ENCODE measurements at places on chromosomes 12 and 14.
A peak's percentile ranks its signal among the peaks of the same experiment; 100 is the strongest.

DNA sequence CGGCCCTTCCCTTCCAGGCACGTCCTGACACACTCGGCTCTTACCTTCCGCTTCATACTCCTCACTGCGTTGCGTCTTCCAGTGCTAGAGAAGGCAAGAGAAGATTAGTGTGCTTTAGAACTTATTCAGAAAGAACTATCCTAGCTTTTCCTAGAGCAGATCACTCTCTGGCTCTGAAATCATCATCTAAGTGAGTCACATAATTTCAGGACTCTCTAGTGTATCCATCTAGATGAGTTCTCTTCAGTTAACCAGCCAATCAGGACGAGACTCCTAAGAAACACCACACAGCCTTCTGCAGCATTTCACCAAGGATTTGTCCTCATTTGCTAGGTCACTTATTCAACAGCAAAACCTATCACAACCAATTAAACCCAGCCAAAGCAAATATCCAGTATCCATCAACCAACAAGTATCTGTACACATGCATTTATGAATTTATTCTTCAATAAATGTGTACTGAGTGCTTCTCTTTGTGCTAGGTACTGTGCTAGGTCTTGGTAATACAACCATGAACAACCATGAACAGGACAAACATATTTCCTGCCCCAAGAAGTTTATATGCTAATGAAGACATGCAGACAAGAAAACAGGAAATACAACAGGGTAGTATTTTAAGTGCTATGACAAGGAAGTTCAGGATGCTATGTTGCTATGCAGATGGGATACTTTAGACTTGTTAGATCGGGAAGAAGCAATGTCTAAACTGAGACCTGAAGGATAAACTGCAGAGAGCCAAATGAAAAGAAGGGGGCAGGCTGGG is 52.1 kb downstream of the NIN start:
- peaks cover 31% of the 10 kb centered on the region for H3K4me1 ChIP-seq
- peaks cover 43% of the 10 kb centered on the region for H3K36me3 ChIP-seq

- H3K27me3 ChIP-seq, result no peaks in the 10 kb centered on the region
- no peak overlapping the region for H3K4me3 ChIP-seq
- DNase-seq, result no peak
- H3K36me3 ChIP-seq, result no peaks in the 10 kb centered on the region
These were observed 220.5 kb downstream of the BCAT1 start for GRCh38 chr12:24728366-24728765.

- peak; percentile 29 for DNase-seq
- H3K4me3 ChIP-seq, result peak overlapping the region; percentile 81
- H3K4me1 ChIP-seq, result peaks cover 6% of the 10 kb centered on the region
- H3K36me3 ChIP-seq, result peaks cover 20% of the 10 kb centered on the region
These were observed 420.7 kb downstream of the DAD1 start for GRCh38 chr14:22168092-22168955.

DNA sequence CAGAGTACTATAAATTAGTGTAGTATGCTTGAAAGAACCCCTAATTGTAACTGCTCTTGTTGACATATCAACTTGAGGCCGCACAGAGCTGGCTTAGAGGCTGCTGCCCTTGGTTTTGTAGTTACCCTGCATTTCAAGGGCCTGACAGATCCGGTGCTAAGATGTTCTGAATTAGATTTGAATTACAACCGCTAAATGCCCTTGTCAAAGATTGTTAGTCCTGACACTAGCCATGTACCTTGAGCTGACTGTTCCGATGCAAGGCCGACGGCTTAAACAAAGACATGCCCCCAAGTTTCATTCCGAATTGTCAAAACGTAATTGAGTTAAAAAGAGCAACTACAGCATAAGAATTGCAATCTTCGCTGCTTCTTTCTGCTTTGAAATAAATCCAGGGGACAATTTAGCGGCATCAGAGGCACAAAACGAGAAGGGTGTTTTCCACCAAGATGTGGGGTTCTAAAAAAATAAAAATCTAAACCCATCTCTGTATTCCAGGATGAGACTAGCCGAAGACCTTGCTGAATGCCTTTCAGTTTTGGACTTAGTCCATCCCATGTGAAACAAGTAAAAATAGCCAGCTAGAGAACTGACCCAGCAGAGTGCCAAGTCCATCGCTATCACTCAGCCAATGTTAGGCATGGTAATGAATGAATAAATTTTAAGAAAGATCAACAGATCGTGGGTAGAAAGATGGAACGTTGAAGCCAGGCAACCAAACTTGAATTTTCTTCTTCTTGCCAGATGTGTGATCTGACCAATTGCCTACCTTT is 148.7 kb downstream of the DICER1 start:
- H3K27ac ChIP-seq, result no peak overlapping the region
- peaks cover 4% of the 10 kb centered on the region for H3K27me3 ChIP-seq
- H3K4me3 ChIP-seq, result no peak overlapping the region
- no peaks in the 10 kb centered on the region for H3K36me3 ChIP-seq
- H3K4me1 ChIP-seq, result no peaks in the 10 kb centered on the region

GRCh38 chr14:70664698-70665447 is 23.2 kb downstream of the TTC9 start:
- H3K27ac ChIP-seq, result peak overlapping the region; percentile 75
- no peaks in the 10 kb centered on the region for H3K27me3 ChIP-seq
- peaks cover 49% of the 10 kb centered on the region for H3K36me3 ChIP-seq
- no peak overlapping the region for H3K4me3 ChIP-seq

GRCh38 chr14:58747181-58747580 is 109.4 kb downstream of the DACT1 start:
- no peak overlapping the region for H3K4me3 ChIP-seq
- no peak overlapping the region for H3K27ac ChIP-seq
- H3K27me3 ChIP-seq, result peaks cover 2% of the 10 kb centered on the region

- H3K27me3 ChIP-seq, result no peaks in the 10 kb centered on the region
- H3K36me3 ChIP-seq, result no peaks in the 10 kb centered on the region
- no peak overlapping the region for H3K27ac ChIP-seq
- no peak for DNase-seq
These were observed 47.1 kb upstream of the ATXN7L3B start for GRCh38 chr12:74490390-74491064.

- DNase-seq, result no peak
- H3K27me3 ChIP-seq, result peaks cover 4% of the 10 kb centered on the region
- H3K4me1 ChIP-seq, result no peaks in the 10 kb centered on the region
- H3K4me3 ChIP-seq, result no peak overlapping the region
- no peak overlapping the region for H3K27ac ChIP-seq
These were observed 228.5 kb downstream of the ATP23 start for GRCh38 chr12:58169826-58170225.

DNA sequence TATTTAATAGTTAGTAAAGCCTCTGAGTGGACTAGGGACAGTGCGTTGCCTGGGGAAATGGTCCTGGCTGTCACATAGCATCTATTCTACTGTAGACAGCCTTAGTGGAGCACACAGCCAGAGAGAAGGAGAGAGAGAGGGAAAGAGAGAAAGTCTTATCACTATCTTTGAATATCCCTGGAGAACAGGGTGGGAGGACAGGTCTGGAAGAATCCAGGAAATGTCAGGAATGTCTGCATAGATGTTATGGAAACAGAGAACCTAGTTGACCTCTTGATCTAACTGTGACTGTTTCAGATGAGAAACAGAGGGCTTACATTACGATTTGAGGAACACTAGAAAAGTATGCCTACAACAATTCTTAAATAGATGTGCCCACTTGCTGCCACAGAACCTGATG is 92.8 kb downstream of the SLC15A5 start:
- H3K27ac ChIP-seq, result no peak overlapping the region
- no peaks in the 10 kb centered on the region for H3K4me1 ChIP-seq
- H3K4me3 ChIP-seq, result no peak overlapping the region
- H3K27me3 ChIP-seq, result no peaks in the 10 kb centered on the region

DNA sequence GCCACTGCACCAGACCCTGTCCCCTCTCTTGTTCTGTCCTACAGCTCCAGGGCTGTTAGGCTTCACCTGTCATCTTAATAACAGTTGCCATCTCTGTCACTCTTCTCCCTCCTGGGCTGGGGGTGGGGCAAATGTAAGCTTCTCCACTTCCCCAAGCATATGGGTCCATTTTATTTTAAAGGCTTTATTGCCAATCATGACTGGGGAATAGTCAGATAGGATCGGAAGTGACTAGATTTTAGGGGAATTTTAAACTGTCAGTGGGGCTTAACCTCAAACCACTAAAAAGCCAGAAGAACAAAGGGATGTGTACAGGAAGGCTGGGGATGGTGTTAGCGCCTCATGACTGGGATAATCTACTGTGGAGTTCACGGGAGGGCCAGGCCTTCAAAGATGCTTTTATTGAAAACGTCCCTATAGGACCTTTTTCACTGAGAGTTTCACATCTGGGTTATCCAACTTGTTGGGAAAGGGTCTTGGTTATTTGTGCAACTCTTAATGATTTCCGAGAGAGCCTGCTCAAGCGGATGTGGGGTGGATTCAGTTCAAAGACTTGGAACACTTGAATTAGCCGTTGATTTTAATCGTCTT is 41.6 kb downstream of the CHST11 start:
- H3K4me1 ChIP-seq, result peaks cover 94% of the 10 kb centered on the region
- peak; percentile 50 for DNase-seq
- H3K27me3 ChIP-seq, result no peaks in the 10 kb centered on the region

DNA sequence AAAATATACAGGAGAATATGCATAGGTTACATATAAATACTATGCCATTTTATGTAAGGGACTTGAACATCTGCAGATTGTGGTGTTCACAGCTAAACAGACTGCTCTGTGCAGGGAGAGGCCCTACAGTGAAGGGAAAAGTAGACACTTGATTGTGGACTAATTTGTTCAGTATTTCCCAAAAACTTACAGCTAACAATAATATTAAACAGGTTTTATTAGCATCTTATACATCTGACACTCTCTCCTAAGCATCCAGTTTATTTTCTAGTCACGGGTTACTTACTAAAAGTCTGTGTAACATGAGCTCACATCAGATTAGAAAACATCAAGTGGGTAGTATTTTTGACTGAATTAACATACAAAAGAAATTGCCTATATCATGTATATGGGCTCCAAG is 53.3 kb upstream of the OR5AU1 start:
- peaks cover 89% of the 10 kb centered on the region for H3K36me3 ChIP-seq
- no peak for DNase-seq
- peaks cover 13% of the 10 kb centered on the region for H3K4me1 ChIP-seq
- no peaks in the 10 kb centered on the region for H3K27me3 ChIP-seq
- H3K27ac ChIP-seq, result no peak overlapping the region

GRCh38 chr12:66189486-66189843 is 451 bp downstream of the IRAK3 start:
- no peak for DNase-seq
- peaks cover 43% of the 10 kb centered on the region for H3K27me3 ChIP-seq
- peaks cover 4% of the 10 kb centered on the region for H3K4me1 ChIP-seq
- no peak overlapping the region for H3K27ac ChIP-seq
- H3K36me3 ChIP-seq, result peaks cover 4% of the 10 kb centered on the region
- no peak overlapping the region for H3K4me3 ChIP-seq

DNA sequence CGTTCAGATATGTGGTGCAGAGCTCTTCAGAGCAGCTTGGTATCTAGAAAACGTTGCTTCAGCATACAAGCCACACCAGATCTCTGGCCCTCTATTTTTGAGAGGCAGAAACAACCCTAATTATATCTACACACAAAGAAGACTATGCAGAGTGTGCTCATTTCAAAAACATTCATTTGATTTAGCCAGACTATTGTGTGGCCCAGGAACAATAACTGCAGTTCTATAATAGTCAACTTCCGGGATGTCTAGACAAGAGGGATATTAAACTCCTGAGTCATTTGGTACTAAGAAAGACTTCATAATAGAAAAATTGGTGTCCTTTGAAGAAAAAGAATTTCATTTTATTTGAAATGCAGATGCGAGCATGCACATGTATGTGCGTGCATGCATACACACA is 153.8 kb downstream of the PELI2 start:
- no peak for DNase-seq
- H3K36me3 ChIP-seq, result no peaks in the 10 kb centered on the region
- H3K27ac ChIP-seq, result no peak overlapping the region
- no peaks in the 10 kb centered on the region for H3K27me3 ChIP-seq
- H3K4me1 ChIP-seq, result no peaks in the 10 kb centered on the region

GRCh38 chr12:44573723-44574122 is 302.4 kb downstream of the NELL2 start:
- H3K27ac ChIP-seq, result no peak overlapping the region
- no peaks in the 10 kb centered on the region for H3K27me3 ChIP-seq
- no peak for DNase-seq
- H3K4me1 ChIP-seq, result no peaks in the 10 kb centered on the region
- no peak overlapping the region for H3K4me3 ChIP-seq
- peaks cover 4% of the 10 kb centered on the region for H3K36me3 ChIP-seq

- H3K36me3 ChIP-seq, result no peaks in the 10 kb centered on the region
- H3K27me3 ChIP-seq, result peaks cover 14% of the 10 kb centered on the region
- H3K4me3 ChIP-seq, result no peak overlapping the region
- no peaks in the 10 kb centered on the region for H3K4me1 ChIP-seq
These were observed 13.7 kb downstream of the OR6J1 start for GRCh38 chr14:22630486-22630885.

GRCh38 chr12:7042842-7043241 is 17.7 kb upstream of the C1S start:
- H3K4me1 ChIP-seq, result peaks cover 18% of the 10 kb centered on the region
- no peaks in the 10 kb centered on the region for H3K36me3 ChIP-seq
- no peak overlapping the region for H3K4me3 ChIP-seq
- peaks cover 4% of the 10 kb centered on the region for H3K27me3 ChIP-seq
- no peak for DNase-seq

GRCh38 chr14:97644365-97644764 is 847.2 kb downstream of the VRK1 start:
- no peak for DNase-seq
- peaks cover 5% of the 10 kb centered on the region for H3K27me3 ChIP-seq
- H3K4me1 ChIP-seq, result peaks cover 5% of the 10 kb centered on the region
- no peaks in the 10 kb centered on the region for H3K36me3 ChIP-seq
- H3K4me3 ChIP-seq, result no peak overlapping the region
- no peak overlapping the region for H3K27ac ChIP-seq

DNA sequence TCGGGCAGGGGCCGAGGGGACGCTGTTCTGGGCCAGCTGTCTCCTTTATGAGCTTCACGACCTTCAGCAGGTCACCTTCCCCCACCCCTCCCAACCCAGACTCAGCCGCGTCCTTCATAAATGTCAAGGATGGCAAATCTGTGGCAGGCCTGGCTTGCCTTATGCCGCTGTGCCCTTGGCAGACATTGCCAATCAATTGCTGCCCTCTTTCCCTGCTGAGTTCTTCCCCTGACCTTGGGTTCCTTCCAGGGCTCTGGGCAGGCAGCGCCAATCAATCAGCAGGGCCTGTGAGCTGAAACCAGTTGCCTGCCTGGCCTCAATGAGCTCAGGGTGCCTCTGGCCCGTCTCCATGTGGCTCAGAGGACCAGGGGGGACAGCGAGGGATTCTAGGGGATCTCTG is 7.7 kb downstream of the FAM222A start:
- H3K36me3 ChIP-seq, result no peaks in the 10 kb centered on the region
- no peak overlapping the region for H3K4me3 ChIP-seq
- no peaks in the 10 kb centered on the region for H3K4me1 ChIP-seq
- DNase-seq, result no peak
- no peak overlapping the region for H3K27ac ChIP-seq
- H3K27me3 ChIP-seq, result peaks cover 14% of the 10 kb centered on the region
